ENCODE measurements at places on chromosomes 2 and 18.

- no peak for DNase-seq
These were observed 65.4 kb downstream of the CCDC85A start for GRCh38 chr2:56248965-56249742.

GRCh38 chr2:174675615-174676014, 78.0 kb upstream of the WIPF1 start:
- DNase-seq = no peak

GRCh38 chr2:134407154-134407890, 153.4 kb downstream of the MGAT5 start:
- DNase-seq = no peak

GRCh38 chr18:45416168-45416567, 199.1 kb upstream of the SLC14A2 start:
- DNase-seq = no peak

DNA sequence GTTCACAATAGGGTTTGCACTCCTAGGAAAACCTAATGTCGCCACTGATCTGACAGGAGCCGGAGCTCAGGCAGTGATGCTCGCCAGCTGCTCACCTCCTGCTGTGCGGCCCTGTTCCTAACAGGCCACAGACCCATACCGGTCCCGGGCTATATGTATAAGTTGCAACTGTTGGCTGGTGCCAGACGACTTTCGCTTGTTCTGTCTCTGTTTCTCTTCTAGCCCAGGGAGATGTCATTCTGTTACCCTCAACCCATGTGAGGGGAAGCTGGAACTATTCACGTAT, 170.3 kb downstream of the BCL2 start:
- DNase-seq = no peak

DNA sequence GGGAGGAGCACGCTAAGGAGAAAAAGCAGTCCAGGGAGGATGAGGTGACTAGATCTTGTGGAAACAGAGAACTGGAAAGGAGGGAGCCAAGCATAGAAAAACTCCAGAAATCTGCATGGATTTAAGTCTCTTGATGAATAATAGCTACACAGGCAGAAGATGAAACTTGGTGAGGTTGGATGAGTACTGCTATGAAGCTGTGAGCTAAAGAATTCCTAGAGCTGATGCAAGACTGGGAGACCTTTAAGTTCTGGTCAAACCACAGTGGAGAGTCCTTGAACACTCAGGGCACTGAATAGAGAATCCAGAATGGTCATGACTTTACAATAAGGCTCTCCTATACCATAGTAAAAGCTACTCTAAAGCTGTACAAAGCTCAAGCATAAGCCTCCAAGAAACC, 18.4 kb upstream of the PIEZO2 start:
- DNase-seq = no peak

- no peak for DNase-seq
These were observed 115.3 kb downstream of the METTL8 start for GRCh38 chr2:171318463-171318934.

DNA sequence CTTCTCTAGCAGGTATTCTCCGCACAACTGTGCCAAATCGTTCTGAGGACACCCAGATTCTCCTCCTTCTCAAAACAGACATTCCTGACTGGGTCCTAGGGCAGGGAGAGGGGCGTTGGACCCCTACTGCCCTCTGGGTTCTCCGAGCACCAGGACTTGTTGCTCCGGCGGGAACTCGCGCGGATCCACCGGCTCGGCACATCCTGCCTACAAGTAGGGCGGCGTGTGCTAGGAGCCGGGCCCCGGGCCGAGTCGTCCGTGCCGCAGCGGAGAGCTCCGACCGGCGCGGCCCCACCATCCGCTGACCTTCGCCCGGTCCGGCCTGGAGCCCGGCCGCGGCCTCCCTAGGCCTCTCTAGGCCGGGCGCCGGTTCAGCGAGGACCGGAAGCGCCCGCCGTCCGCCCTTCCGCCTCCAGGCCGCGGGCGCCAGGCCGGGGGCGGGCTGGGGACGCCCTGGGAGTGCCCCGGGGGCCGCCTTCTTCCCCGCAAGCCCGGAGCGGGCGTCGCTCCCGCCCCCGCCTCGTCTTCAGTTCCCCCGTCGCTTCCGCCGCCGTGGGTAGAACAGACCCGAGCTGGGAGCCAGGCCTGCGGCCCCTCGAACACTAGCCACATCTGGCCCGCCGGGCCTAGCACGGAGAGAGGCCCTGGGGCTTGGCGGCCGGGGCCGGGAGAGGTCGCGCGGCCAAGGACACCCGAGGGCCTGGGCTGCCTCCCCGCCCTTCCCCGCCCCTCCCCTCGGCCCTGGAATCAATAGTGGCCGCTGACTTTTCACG, 7.6 kb upstream of the ONECUT2 start:
- no peak for DNase-seq
